ENCODE measurements at places on chromosomes 6 and 20.

GRCh38 chr6:32763421-32763820 lies at the start of gene HLA-DQB2:
Gene HLA-DQB2 (minus strand): TSS chr6:32763532. CDS start chr6:32763470, 62 bp downstream.
- no peak for DNase-seq

DNA sequence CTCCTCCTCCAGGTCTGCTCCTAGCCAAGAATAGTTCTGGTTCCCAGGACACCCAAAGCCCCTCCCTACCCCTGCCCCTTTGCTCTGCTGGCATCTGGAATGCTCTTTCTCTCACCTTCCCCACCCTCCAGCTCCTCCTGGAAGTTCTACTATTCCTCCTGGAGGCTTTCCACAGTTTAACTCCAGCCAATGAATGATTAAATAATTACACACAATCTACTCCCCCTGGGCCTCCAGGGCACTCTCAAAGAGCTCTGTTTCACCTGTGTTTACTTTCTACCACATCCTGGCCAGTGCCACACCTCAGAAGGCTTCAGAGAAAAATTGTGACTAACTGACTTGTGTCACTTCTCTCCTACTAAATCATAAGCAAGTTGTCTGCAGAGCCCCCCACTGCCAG lies 36.2 kb downstream of the GCM1 start:
- no peak for DNase-seq

DNA sequence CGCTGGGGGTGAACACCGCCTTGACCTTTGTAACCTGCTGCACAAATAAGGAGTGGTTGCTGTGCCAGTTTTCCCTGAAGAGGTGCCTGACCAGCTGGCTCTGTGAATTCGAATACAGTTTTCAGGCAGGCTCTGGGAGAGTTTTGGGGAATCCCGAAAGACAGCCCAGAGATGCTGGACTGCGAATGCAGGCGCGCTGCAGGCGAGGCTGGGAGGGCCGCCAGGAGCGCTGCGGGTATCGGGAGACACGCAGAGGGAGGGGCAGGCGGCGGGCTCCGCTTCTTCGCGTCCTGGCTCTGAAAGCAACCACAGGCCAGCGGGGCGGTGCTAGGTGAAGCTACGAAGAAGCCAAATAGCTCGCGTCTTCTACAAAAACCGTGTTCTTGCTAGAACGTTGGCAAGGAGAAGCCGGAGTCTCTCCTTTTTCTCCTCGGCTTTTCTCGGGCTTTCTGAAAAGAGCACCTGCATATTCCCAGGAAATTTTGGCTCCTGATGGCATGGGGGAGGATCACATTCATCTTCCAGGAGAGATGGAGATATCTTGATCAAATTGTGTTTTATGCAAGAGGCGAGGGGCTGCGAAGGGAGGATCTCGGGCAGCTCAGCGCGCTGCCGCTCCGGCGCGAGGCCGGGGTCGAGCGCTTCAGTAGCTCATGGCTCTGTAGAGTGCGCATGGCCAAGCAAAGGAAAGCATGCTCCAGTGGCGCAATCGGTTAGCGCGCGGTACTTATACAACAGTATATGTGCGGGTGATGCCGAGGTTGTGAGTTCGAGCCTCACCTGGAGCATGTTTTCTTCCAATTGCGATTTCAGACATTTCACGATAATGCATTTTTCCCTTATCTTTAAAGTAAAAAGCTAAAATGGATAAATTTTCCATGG lies 158.1 kb upstream of the ZNF184 start:
- peak; percentile 78 for DNase-seq

DNA sequence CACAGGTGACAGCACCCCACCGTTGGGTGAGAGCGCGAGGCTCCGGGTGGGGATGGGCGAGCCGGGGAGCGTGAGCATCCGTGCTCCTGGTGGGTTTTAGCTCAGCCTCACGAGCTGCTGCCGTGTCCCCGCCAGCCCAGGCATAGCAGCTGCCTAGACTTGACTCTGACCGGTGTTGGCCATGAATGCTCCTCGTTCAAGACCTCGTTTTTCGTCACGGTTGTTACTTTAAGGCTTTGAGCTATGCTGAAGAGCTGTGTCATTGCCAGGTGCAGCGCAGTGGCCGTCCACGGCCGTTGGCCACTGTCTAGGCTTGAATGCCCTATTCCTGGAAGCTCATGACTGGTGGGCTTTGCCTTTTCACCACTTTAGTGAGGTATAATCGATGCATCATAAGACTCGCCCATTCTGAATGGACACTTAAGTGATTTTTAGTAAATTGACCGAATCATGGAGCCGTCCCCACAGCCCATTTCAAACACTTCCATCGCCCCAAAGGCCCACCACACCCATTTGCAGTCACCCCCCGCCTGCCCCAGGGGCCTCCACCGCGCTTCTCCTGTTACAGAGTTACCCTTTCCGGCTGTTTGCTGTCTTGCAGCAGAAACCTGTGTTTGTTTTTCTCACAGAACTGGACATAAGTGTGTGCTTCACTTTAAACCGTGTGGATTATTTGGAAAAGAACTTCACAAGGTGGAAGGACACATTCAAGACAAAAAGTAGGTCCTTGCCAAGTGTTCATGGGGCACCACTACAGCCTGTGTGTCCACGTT lies 21.4 kb upstream of the ADRM1 start:
- no peak for DNase-seq

DNA sequence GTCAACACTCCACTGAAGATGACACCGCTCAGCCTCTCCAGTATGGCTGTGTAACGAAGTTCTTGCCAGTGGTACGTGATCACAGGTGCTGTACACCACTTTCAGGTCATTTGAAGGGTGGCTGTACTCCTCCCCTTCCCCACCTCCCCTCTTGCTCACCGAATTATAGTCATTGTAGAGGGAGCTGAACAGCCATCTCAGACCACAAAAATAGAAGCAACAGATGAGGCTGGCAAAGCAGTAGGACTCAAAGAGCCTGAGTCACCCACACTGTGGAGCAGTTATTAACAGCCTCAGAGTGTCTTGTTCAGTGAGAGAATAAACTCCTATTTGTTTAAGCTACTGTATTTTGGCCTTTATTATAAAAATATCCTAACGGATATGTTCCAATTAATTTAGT lies 192.5 kb upstream of the MCHR2 start:
- no peak for DNase-seq

DNA sequence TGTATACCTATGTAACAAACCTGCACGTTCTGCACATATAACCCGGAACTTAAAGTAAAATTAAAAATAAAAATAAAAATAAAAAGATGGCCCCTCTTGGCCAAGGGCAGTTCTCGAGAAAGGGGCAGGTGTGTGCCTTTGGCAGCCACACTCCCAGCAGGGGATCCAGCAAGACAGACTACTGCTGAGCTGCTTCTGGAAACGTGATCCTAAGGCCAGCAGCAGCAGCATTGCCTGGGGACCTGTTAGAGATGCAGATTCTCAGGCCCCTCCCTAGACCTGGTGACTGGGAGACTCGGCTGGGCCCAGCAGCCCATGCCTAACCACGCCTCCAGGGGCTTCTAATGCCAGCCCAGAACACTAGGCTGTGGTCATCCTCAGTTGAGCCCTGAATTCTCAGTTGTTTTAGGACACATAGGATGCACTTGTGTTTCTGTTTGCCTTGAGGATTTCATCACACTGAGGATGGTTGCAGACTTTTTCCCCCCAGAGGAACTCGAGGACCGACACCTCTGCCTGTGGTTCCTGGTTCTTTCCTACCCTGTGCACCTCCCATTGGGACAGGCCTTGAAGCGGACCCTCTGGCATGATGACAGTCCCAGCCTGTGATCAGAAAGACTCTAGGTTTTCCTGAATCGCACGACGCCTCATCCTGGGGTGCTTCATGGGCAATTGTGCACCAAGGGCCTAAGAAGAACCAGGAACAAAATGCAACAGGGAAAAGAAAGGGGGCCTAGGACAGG lies 105.9 kb downstream of the TOX2 start:
- no peak for DNase-seq

- DNase-seq, result no peak
Observed at GRCh38 chr6:84074988-84075781, 41.6 kb downstream of the MRAP2 start.

DNA sequence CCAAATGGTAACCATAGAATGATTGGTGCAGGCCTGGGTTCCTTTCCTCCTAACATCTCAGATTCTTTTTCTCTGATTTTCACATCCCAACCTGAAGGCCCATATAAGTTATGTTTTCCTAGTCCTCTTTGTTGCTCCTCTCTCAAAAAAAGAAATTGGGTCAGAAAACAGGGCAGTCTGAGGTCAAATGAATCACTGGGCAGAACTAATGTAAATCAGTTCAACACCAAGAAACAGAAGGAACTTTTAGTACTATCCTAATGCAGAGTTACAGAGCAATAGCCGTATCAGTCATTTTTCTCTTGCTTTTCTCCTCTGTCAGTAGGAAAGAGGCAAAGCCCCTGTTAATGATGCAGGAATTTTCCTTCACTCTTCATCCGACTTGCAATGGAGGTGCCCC lies 11.0 kb upstream of the TPD52L1 start:
- DNase-seq, result no peak

GRCh38 chr6:93176070-93176469 lies 243.3 kb downstream of the EPHA7 start:
- DNase-seq, result no peak

DNA sequence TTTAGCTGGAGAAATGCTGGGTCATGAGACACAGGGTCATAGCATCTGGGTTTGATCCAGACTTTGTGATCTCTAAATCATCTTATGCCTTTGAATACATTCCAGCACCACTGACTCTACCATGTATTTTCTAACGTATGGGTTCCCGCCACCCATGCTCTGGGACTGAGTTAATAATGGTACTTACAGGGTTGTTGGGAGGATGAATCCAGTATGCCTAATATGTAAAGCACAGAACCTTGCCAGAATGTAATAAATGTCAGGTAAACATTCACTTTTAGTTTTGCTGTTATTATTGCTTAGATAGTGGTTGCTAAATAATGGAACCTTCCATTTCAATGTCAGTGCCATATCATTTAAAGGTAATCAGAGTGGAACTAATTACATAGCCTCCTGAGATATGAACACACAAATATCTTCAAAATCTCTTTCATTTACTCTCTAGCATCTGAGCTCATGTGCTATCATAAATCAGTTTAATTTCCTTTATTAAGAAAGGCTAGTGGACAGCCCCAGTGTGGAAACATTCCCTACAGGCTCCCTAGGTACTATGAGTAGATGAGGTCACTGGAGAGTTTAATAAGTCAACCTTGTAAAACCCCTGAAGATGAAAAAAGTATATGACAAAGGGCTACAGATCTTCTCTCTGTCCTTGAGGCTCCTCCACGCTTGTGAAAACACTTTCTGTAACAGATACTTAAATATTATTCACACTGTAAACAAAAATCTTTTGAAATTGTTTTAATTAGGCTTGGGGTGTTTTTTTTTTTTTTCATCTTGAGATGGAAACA lies 226.6 kb downstream of the ALDH8A1 start:
- no peak for DNase-seq

- no peak for DNase-seq
Observed at GRCh38 chr6:74991573-74992332, 214.1 kb downstream of the COL12A1 start.

DNA sequence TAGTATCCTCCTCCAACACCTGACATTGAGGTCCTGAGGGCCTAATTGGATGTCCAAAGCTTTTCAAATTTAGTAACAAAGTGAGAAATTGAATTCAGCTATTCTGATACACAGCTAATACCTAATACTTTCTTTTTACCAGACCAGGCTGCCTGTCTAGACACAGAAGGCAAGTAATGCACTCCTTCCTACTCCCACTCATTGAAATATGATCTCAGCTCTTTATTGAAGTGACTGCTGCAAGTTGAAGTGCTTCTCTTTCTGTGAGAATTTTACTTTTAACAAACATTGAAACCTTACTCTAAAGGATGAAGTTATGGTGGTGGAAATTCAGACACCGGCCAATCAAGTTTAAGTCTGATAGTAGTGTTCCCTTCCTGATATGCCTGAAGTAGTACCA lies 90.8 kb upstream of the OGFRL1 start:
- DNase-seq, result no peak

- DNase-seq, result no peak
Observed at GRCh38 chr6:69861986-69862385, 4.4 kb upstream of the COL19A1 start.

- DNase-seq, result no peak
Observed at GRCh38 chr6:137145421-137145820, 28.0 kb downstream of the IL22RA2 start.

GRCh38 chr6:21826023-21826422 lies 232.5 kb downstream of the SOX4 start:
- no peak for DNase-seq

DNA sequence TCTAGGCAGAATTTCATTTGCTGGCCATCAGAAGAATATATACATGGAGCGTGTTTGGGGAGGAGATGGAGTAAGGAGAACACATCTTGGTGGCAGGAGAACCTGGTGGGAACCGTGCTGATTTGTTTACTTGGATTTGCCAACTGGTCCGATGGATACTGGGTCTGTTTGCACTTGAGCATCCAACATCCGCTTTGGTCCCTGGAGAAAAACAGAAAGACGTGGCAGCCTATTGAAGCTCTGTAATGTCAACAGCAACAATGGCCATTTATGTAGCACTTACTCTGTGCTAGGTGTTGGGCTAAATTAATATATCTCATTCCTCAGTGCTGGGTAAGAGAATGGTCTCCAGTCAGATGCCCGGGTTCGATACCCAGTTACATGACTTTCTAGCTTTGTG lies 125.6 kb downstream of the BCAS1 start:
- DNase-seq, result no peak

- DNase-seq, result no peak
Observed at GRCh38 chr6:10373642-10374359, 41.1 kb downstream of the TFAP2A start.

GRCh38 chr6:46452312-46452917 lies 38.8 kb downstream of the RCAN2 start:
- no peak for DNase-seq

DNA sequence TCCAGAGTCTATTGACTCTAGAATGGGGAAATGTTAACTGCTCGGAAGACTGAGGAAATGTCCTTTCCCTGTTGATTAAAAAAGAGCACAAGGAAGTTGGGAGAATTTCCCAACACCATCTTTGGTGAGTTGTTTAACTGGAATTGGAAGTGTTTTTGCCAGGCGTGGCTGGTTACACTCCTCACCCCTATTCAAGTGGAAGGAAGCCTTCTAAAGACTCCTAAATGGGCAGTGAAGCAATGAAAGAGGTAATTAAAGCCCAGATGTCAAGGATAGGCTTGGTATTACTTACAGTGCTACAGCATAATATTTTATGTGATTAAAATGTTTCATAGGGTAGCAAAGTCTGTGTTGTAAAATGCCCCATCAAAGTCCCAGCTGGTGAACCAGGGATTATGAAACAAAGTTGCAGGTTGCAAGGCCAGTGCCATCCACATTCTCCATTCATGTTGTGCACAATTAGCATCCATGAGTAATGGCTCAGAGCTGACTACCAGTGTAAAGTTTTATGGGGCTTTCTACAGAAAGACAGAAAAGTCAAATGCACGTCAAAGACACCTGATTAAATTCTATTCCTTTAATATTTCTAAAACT lies 52.6 kb downstream of the BTBD3 start:
- DNase-seq, result no peak

GRCh38 chr6:33195304-33196165 lies 3.3 kb upstream of the COL11A2 start:
- no peak for DNase-seq

GRCh38 chr20:11013801-11014200 lies 340.0 kb upstream of the JAG1 start:
- no peak for DNase-seq

Measured in stimulated activated CD4-positive, alpha-beta T cell treated with anti-CD3 and anti-CD28 coated beads, Interleukin-1b, Interleukin-23, amount 100 ng/mL, for 48 hours (primary cell).